CD4-positive, alpha-beta T cell treated with Interleukin-21 for 1 hour (primary cell): ENCODE measurements at places on chromosomes 1 and 21.

DNA sequence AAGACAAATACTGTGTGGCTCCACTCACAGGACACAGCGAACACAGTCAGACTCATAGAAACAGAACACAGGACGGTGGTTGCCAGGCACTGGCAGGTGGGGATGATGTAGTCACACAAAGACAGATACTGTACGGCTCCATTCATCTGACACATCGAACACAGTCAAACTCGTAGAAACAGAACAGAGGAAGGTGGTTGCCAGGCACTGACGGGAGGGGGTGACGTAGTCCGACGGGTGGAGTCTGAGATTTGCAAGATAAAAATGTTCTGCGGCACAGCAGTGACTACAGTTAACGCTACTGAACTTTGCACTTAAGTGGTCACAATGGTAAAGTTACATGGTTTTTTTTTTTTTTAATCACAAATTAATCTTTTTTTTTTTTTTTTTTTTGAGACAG is 18.7 kb downstream of the C21orf58 start:
- DNase-seq: peak; percentile 16

- DNase-seq: no peak
Observed at GRCh38 chr1:48898894-48899293, 122.2 kb upstream of the BEND5 start.

DNA sequence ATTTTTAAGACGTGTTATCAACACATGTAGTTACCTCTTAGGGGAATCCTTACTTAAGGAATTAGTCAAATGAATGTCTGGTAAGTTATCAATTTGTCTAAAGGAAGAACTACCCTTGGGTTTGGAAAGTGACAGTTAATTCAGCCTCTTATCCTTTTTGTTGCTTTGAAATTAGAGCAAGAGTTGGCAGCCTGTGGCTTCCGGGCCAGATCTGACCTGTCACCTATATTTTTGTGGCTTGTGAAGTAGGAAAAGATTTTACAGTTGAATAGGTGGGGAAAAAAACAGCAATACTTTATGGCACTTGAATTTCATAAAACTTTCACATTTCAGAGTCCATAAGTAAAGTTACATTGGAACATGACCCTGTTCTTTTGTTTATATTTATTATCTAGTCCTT is 5.5 kb downstream of the MRPS6 start:
- DNase-seq: peak; percentile 27

- DNase-seq: peak; percentile 46
Observed at GRCh38 chr1:155080312-155081228, 1.9 kb downstream of the EFNA3 start.

GRCh38 chr1:170765279-170765678 is 101.3 kb downstream of the PRRX1 start:
- no peak for DNase-seq

- no peak for DNase-seq
Observed at GRCh38 chr1:168623831-168624230, 47.4 kb downstream of the XCL1 start.

- DNase-seq: peak; percentile 77
Observed at GRCh38 chr1:110312188-110313121, 26.7 kb upstream of the RBM15 start.

DNA sequence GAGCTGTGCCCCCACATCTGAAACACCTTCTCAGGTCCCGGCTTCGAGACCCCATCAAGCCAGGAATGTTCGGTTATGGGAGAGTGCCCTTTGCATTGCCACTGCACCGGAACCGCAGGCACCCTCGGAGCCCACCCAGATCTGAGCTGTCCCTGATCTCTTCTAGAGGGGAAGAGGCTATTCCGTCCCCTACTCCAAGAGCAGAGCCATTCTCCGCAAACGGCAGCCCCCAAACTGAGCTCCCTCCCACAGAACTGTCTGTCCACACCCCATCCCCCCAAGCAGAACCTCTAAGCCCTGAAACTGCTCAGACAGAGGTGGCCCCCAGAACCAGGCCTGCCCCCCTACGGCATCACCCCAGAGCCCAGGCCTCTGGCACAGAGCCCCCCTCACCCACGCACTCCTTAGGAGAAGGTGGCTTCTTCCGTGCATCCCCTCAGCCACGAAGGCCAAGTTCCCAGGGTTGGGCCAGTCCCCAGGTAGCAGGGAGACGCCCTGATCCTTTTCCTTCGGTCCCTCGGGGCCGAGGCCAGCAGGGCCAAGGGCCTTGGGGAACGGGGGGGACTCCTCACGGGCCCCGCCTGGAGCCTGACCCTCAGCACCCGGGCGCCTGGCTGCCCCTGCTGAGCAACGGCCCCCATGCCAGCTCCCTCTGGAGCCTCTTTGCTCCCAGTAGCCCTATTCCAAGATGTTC is 4.3 kb downstream of the ADAMTSL4 start:
- DNase-seq: no peak

DNA sequence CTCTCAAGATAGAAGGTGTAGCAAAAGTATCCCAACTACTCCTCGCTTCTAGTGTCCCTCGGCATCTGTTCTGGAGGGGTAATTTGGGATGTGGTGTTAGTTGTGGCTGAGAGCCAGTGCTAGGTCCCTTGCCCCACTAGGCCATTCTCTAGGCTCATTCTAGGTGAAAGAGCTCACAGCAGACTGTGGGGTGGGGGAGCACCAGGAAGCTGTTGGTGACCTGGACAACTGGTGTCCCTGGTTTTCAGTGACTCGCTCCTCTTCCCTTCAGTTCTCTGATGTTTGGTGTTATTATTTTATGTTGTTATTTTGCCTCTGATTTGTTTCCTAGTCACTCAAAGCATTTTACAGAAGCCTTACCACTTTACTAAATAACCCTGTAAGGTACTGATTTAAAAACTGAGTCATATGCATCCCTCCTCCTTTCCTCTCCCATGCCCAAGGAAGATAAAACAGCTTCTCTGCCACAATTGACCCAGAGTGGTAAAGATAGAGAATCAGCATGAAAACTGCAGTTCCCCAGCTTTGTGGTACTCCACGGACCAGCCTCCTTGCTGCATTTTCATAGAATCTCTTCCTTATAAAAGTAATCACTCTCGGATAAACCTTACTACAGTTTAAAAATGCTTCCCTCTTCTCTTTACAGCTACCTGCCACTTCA is 14.1 kb downstream of the DYRK3 start:
- DNase-seq: no peak

GRCh38 chr1:150579110-150579944 is at the start of gene MCL1:
Gene MCL1, minus strand, starts transcription at chr1:150579610. Its CDS starts 80 bp downstream, at chr1:150579530.
- DNase-seq: peak; percentile 96

- no peak for DNase-seq
Observed at GRCh38 chr1:213914392-213914791, 73.4 kb upstream of the PROX1 start.

- DNase-seq: no peak
Observed at GRCh38 chr1:233704898-233705723, 91.2 kb downstream of the KCNK1 start.

GRCh38 chr1:38114241-38115026 is 67.8 kb upstream of the POU3F1 start:
- no peak for DNase-seq

DNA sequence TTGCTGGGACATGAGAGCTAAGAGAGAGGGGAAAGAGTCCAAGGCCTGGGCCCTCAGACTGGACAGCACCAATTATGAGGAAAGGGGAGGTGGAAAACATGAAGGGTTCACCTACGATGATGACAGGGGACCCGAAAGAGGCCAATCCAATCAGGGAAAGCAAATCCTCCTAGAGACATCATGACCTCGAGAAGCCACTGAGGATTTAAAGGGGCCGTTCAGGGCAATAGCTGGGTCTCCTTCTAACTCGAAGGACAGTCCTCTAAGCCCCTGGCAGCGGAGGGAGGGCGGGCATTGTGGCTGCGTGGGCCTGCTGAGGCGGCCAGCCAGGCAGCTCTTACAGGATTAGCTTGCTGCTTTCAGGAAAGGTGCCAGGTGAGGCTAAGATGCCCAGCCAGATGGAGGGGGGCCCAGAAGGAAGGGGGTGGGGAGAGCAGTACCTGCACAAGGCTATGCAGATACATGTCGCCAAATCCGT is 7.4 kb downstream of the MEF2D start:
- DNase-seq: no peak

- DNase-seq: no peak
Observed at GRCh38 chr21:38804030-38804788, 1.5 kb upstream of the ETS2 start.
